Effector memory CD8-positive, alpha-beta T cell (primary cell): ENCODE measurements at places on chromosomes 4 and X.

DNA sequence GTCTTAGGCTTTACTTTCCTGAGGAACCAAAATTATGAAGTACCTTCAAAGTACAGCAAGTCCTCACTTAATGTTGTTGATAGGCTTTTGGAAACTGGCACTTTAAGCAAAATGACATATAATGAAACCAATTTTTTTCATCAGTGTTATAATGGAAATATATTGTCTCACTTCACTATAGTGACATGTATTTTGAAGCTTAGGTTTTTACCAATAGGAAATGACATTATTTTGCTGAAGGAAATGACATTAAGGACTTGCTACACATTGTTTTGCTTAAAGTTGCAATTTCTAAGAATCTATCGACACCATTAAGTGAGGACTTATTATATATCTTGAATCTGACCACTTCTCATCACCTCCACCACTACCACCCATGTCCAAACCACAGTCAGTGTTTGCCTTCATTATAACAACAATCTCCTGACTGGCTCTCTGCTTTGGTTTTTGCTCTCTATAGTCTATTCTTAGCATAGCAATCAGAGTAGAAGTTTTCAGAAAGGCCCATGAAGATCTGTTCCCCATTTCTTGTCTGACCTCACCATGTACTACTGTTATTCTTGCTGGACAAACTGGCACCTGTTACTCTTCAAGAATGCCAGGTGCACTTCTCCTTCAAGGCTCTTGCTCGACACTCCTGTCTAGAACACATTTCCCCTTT lies 311.2 kb downstream of the BMPR1B start:
- DNase-seq = no peak

DNA sequence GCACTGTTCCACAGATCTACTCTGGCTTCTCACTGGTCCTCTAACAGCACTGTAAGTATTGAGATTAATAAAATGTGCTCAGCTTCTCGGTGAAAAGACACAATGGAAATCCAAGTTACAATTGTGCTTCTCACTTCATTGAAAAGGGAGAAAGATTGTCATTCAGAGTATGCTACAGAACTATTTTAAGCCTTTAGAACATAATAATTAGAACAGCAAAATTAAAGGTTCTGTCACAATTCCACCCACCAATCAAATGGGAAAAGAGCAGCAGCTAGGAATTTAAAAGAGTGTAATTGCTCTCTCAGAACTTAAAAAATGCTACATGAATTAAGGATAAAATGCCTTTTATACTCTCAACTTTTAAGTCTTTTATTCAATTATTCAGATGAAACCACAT lies 329.4 kb downstream of the ANK2 start:
- DNase-seq = no peak

- DNase-seq = no peak
Observed at GRCh38 chrX:101774340-101774739, 114.7 kb upstream of the ARMCX2 start.

DNA sequence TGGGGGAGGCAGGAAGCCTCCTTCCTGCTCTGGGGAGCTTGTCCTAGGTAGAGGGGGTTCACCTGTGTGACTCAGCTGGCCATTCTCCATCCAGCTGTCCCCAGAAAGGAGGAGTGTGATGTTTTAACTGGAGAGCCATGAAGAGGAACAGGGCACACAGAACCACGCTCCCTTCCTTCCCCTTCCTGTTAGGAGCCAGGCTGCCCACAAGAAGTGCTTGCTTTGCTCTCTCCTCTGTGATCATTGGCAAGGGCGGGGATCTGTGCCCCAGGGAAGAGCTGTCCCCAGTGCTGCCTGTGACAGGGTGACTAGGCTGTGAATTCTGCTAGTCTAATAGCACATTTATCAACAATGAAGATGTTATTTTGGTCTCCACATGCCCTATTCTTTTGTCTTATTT lies 169.6 kb upstream of the GATB start:
- DNase-seq = no peak

DNA sequence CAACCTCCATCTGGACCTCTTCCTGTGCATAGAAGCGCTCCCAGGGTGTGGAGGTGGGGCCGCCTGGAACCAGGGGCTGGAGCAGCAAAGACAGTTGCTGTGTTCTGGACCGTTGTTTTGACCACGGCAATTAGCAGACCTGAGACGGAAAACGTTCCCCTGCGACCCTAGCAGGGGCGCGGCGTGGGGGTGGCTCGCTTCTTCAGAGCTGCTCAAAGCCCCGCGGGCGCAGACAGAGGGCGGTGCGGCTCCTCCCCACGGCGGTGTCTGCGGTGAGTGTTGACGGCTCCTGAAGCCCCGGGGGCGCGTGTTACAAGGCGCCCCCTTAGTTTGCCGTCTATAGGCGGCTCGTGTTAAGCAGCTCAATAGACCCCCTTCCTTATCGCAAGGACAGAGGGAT lies 79.2 kb downstream of the TRIML1 start:
- no peak for DNase-seq

DNA sequence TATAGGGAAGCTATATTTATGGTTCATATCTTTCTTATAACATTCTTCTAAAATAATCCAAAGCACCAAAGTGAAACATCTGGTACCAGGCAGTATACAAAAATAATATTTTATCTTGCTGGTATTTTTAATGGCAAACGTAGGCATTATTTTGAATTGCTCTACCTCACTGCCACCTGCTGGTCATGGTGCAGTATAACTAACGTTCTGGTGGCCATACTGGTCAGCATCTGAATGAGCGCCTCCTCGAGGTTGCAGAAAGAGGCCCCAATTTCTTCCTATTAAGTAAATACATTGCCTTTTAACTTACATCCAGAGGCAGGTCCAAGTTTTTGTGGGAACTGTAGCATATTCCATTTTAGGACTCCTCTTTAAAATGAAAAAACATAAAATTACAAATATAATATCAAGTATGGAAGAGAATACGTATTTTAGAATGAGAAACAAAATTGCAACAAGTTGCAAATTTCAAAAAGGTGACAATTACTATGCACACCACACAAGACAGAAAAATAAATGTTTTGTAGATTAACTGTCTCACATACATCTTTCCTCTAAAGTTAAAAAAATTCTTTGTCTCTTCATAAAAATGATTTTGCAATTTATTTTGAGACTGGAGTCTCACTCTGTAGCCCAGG lies 22.9 kb upstream of the CWH43 start:
- DNase-seq = peak; percentile 79

DNA sequence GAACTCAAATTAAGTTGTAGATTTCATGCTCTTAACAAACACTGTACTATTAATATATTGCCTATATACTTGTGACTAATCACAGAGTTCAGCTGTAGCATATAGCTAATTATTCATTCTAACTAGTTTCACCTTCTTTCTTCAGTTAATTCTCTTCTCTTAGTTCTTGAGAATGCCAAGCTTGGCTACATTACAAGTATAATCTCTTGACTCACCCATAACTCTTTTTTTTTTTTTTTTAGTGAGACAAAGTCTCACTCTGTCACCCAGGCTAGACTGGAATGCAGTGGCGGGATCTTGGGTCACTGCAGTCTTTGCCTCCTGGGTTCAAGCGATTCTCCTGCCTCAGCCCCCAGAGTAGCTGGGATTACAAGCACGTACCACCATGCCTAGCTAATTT lies 5.4 kb downstream of the KLHL5 start:
- DNase-seq = no peak

DNA sequence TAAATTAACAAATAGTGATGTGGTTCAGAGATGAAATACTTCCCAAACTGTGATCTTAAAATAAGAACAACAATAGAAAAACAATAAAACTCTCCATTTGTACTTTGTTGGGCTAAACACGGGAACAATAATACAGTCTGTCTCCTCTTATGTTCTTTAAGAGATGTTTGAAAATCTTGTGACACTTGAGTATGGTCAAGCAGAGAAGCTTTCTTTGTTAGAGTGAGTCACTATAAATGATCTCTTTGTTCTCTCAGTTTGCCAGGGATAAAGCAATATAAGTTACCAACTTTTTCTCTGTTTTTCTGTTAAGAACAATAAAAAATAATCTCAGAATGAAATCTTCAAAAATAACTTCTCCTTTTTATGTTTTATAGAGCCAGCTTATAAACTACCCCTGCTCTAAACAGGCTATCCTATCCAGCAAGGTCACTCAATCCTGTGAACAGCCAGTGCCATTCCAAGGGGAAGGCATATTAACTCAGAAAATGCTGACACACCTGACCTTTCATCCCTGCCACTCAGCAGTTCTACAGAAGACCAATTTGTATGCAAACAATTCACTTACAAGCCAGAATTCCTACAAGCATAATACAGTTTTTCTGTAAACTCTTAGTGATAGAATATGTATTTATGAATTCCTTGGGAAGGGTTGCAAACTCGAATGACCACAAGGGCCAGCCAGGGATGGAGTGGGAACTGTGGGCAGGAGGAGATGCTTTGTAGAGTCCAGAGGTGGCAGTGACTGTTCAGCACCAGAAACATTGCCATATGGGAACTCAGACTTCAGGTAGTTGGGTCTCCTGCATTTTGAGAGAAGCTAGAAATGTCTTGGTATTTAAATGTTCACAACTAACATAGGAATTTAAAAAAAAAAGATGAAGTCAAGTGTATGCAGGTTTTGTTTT lies 52.2 kb downstream of the AFM start:
- DNase-seq = no peak

GRCh38 chrX:154327038-154327820 lies 31.6 kb downstream of the TKTL1 start:
- DNase-seq = no peak

DNA sequence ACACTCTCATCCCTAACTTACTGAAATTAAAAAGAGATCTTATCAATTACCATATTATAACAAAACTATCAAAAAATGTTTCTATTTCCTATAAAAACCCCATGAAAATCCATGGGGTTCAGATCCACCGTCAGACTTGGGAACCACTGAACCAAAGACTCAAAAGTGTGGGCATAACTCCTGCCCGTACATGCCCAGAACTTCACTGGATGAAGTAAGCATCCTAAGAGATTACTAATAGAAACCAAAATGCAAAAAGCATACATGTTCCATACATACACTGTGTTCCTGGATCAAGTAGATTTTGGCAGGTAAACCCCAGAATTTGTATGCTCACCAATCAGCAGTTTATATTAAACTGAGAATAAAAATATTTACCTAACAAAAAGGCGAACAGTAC lies 66.1 kb downstream of the PRSS12 start:
- no peak for DNase-seq

GRCh38 chr4:127881563-127881864 lies 821 bp downstream of the PLK4 start:
- DNase-seq = no peak

DNA sequence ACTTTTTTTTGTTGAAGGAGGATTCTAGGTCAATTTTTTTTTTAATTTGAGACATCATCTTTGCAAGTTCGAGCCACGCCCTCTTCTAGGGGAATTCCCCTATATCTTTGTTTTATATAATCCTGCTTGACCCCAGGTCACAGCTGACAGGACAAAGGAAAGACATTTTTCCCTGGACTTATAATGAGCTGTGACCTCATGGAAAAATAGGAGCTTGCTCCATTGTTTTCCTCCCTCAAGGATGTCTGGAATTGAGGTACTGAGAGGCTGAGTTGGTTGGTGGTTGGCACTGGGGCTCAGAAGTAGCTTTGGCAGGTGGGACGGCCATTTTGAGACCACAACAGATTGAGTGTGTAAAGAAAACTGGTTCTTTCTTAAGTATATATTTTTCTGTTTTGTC lies 49.0 kb downstream of the GBA3 start:
- DNase-seq = no peak

- no peak for DNase-seq
Observed at GRCh38 chr4:11966782-11967181, 538.1 kb upstream of the HS3ST1 start.

GRCh38 chr4:132646186-132646585 lies 502.9 kb upstream of the PCDH10 start:
- no peak for DNase-seq

GRCh38 chrX:151570561-151570960 lies 7.1 kb downstream of the PASD1 start:
- DNase-seq = no peak

GRCh38 chr4:87185146-87185870 lies 35.1 kb downstream of the KLHL8 start:
- no peak for DNase-seq

DNA sequence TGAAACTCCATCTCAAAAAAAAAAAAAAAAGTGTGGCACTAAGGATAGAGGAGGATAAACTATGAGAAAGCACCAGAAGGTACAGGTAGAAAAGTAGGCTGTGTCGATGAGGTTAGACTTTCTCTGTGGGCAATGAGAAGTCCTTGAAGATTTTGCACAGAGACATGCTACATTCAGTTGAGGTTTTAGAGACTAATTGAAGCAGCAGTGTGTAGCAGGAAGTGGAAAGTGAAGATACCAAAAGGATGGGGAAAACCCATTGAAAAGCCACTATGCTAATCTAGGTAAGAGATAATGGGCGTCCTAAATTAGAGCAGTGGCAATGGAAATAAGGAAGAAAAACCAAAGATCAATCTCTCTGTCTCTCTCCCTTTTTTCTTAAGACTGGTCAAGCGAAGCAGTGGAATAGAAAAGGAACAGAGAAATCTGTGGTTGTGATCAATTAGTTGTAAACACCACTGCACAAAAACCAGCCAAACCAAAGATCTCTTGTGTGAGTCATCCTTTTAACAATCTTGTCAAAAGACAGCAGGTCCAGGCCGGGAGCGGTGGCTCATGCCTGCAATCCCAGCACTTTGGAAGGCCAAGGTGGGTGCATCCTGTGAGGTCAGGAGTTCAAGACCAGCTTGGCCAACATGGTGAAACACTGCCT lies 3.5 kb downstream of the SPINK2 start:
- DNase-seq = no peak
